ENCODE measurements at places on chromosomes 5 and 9.

- DNase-seq = no peak
These were observed 132.7 kb downstream of the MPDZ start for GRCh38 chr9:13146840-13147239.

- no peak for DNase-seq
These were observed 36.6 kb upstream of the MYORG start for GRCh38 chr9:34413231-34413852.

DNA sequence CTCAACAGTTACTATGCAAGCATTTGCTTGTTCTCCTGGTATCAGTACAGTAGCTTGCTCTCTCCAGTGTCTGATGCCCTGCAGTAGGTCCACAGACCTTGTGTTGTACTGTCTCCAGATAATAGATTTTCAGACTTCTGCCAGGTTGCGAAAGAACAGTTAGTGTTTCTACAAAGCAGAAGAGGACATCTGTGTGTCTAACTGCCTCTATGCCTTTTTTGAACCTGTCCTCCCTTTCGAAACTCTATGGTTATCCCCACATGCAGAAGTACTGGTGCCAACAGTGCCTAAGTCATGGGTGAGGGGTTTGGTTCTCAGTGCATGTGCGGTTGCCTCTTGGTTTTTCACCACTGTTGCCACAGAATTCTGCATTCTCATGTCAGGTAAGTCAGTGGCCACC is 45.9 kb downstream of the KCNN2 start:
- DNase-seq = no peak

DNA sequence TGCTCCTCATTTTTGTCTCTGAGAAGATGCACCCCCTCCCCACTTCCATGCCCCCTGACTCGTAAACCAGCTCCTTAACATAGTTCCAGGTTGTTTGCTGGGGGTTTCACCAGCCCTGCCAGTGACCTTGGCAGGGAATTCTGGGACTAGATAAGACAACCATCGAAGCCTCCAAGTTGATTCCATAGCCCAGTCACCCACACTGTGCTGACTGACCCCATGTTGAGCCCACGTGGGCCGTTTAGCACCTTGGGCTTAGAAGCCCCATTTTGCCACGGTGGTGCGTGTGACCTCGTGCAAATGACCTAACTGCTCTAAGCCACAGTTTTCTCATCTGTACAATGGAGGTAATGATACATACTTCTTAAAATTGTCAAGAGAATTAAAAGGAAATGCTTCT is 24.6 kb downstream of the PSAT1 start:
- no peak for DNase-seq

DNA sequence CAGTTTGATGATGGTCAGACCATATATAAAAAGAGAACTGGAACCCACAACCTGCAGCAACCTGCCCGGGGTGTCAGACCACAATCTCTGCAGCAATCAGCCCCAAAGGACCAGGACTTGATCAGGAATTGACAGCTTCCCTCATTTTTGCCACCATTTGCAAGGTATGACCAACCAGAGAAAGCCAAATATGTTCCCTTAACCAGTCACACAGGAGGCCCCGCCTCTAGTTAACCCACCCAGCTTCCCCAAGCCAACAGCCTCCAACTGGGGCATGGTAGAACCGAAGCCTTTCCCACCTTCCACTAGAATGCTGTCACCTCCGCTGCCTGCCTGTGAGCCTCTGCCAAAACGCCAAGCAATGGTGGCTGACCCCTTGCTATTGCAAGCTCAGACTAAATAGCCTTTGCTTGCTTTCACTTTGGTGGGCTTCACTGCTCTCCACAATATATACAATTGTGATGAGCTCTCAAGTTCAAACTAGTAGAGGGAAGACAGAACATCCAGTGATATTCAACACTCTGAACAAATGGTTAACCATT is 86.3 kb downstream of the AK8 start:
- no peak for DNase-seq

- DNase-seq = no peak
These were observed 86.8 kb upstream of the OSMR start for GRCh38 chr5:38758774-38759600.

DNA sequence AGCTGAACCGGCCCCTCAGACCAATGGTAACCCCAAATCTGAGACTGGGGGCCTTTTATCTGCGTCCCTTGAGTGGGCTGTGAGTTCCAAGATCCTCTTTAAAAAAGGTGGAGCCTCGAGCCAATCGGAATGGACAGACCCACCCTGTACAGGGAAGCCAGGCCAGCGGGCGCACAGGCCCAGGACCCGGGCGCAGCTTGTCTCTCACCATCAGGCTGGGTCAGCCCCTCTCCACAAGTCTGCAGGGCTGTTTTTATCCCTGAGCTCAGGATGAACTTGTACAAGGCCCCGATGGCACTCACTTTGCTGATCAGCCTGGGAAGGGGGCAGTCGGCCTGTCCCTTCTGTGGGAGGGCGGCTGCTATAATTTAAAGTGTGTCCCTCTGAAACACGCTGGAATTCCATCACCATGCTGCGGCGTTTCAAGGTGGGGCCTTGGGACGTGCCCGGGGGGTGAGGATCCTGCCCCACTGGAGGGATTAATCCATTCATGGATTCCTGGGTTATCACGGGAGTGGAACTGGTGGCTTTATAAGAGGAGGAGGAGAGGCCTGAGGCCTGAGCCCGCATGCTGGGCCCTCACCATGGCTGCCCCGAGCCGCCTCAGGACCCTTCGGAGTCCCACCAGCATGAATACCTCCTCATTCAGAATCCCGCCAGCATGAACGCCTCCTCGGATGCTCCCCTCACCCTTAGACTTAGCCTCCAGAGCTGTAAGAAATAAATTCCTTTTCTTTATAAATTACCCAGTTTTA is 14.1 kb downstream of the EXD3 start:
- no peak for DNase-seq

DNA sequence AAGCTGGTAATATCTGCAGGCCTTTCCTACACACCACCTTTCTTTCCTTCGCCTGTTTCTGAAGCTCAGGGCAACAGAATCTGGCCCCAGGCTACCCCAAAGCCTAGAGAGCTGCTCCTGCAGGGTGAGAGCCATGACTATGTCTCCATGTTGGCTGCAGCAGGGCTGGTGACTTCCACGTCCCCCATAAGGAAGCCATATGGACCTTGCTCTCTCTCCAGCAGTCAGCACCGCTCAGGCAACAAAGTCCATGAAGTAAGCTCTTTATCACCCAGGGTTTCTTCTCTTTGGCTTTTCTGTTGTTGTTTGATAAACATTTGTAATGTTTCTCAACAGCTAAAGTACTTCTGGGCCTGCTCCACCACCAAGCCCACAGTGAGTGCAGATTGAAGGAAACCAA is 125.2 kb downstream of the SLIT3 start:
- DNase-seq = no peak

DNA sequence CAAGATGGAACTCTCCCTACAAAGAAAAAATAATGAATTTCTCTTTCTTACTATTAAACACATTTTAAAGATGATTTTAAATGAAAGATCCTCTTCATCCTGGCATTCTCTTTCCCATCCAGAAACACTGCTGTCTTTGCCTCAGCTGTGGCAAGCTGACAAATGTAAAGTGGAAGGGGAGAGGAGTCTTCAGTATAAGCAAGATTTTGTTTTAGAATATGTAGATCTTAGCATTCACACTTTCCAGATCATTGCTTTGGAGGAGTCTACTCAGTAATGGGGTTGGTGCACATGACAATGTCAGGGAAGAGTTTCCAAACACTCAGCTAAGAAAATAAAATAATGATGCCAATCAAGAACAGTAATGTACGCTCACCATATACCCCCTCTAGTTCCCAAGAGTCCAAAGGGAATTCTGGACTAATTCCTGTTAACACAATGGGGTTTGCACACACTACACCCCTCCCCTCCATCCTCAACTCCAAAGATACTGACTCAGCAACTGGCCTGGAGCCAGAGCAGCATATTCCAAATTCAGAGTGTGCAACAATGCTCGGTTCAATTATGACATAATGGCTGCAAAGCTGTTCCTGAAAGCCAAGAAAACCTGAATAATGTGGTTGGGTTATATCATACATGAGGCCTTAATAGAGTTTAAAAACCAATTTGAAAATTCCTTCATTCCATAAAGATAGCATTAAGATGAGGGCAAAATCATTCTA is 4.6 kb downstream of the C5orf63 start:
- DNase-seq = no peak

DNA sequence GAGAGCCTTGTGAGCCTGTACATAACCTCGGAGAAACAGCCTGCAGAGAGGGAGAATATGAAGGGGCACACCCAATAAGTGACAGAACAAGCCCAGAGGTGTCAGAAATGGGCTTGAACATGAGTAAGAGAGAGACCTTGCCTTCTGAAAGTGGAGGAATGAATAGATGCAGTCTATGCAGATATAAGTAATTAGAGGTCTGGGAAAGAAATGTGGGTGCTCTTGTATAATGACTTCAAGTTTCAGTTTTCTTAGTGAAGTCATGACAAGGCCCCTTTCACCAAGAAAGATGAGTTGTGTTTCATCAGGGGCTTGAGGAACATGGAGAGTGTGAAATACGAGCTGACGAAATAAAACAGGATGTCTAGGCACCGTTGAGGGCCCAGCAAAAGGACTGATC is 15.1 kb downstream of the GRAMD2B start:
- DNase-seq = no peak

GRCh38 chr5:118551031-118551430 is 437.3 kb downstream of the DTWD2 start:
- DNase-seq = no peak

- DNase-seq = no peak
These were observed 117.2 kb downstream of the ADAMTS16 start for GRCh38 chr5:5257353-5257752.

GRCh38 chr5:124754206-124754927 is 7.9 kb upstream of the ZNF608 start:
- DNase-seq = no peak

DNA sequence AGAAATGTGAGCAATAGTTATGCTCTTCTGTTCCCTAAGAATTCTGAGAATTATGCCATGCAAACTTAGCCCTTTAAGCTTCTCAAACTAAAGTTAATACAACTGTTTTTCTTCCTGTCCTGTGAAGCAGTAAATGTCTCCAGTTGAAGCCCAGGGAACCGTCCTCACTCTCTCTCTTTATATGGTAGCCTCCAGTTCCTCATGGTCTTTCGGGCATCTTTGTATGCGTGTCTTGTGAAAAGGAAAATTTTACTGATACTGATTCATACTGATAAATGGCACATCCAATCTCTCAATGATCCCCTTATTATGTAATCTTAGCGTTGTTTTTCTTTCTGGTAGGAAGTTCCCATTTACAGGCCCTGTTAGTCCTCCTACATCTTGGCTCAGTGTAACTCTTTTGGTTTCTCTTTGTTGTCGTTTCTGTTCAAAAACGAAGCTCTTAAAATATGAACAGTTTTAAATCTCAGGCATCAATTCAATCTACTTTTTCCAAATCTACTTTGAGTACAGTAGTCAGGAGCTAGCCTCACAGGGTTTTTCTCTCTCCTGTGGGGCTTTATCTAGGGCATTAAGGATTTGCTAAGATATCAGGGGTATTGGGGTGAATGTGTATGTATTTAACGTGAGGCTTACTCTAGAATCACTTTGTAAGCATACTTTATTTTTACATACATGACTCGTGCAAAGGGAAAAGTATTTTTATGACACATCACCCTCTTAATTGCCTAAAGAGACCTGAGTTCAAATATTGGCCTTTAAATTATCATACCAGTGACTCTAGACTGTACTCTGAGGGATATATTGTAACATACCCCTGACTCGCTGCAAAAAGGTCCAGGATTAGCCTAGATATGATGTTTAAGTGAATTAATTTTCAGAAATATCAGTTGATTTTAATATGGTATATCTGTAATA is 258.0 kb downstream of the NR3C1 start:
- DNase-seq = no peak

DNA sequence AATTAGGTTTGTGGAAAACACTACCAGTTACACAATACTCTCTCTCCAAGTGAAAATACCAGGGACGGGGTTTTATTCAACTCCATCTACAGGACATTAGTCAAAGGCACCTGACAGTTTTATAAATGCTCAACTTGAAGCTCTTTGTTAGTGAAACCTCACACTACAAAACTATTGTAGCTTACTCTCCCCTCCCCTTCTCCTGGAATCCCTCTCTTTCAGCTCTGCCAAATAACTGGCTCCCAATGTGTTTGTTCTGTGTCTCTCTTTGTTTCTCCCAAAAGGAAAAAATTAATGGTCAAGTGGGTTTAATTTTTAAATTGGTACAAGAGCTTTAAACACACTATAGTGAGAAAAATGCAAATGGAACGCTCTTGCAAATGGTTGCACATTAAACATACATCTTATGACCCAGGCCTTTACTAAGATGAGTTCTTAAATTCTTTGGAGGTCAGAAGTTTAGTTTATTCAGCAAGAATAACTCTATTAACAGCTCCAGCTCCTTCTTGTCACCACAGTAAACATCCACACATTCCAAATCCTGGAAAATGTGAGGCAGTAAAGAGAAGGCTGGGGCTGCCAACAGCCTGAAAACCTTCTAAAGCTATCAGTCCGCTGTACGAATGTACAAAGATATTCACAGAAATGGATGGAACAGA is 48.4 kb downstream of the ZNF608 start:
- DNase-seq = no peak

GRCh38 chr9:83242066-83242465 is 179.1 kb upstream of the RASEF start:
- DNase-seq = no peak

- DNase-seq = no peak
These were observed 603.5 kb downstream of the KCTD16 start for GRCh38 chr5:144774197-144774596.

DNA sequence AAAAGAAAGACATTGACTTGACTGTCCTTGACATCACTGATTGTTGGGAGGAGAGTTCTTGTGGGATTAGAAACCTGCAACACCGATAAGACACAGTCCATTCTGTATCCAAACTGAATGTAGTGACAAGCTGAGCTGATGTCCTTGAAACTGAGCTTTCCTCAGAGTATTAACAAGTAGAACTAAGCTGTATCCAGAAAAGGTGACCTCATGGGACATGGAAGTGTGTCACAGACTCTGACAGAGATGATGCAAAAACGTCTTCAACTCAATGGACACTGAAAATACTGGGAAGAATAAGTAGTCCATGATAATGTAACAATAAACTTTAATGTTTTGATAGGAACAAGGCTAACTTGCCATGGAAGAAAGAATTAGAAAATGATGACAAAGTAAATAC is 690.1 kb downstream of the CDH18 start:
- no peak for DNase-seq

GRCh38 chr5:4703931-4704458 is 436.1 kb upstream of the ADAMTS16 start:
- DNase-seq = no peak

DNA sequence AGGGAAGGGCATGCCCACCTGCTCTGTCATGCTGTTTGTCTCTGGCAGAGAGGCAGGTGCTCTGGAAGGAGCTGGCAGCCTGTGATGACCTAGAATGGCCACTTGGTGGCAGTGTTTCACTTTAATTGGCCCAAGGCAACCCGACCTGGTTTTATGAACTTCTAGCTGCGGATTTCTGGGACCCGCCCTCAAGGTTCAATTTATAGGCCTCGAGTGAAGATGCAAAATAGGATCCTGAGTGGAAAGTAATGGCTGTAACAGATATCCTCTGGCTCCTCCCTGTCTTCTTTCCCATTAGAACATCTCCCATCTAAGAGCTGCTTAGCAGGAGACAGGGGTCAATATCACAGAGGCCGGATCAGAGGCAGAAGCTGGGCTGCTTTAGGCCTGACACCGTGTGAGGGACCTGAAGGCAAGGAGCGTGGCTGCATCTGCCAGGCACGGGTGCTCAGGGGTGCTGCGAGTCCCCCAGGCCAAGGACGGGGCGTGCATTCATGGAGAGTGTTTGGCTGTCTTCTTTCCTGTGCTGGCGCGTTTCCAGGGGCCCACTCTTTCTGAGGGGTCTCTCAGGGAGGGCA is 56.7 kb upstream of the SLC28A3 start:
- peak; percentile 45 for DNase-seq

All from stimulated activated CD4-positive, alpha-beta T cell treated with anti-CD3 and anti-CD28 coated beads, Interleukin-1b, Interleukin-23, amount 100 ng/mL, for 4 hours (primary cell).